Coronary artery (tissue), 2 donors: ENCODE measurements at places on chromosomes 4 and X.

- DNase-seq: peak; percentile 55
Measured at GRCh38 chr4:6236816-6237390, 32.7 kb upstream of the WFS1 start.

DNA sequence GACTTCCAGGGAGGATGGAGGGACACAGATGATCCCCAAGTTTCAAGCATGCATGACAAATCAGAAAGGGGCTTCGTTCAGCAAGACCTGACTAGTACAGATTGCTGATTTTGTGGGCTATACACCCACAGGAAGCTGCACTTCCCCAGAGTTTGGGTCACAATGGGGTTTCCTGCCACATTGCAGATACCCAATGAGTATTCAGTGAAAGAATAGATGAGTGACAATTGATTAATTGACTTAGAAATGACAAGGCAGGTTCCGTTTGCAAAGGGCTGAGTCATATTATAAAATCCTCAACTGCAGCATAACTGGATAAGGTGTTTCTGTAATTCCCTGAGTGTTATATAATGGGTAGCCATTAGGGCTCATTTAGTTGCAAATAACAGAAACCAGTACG, 146.6 kb upstream of the TBL1X start:
- DNase-seq: no peak

GRCh38 chr4:69503558-69503957, 7.9 kb upstream of the UGT2B4 start:
- no peak for DNase-seq

DNA sequence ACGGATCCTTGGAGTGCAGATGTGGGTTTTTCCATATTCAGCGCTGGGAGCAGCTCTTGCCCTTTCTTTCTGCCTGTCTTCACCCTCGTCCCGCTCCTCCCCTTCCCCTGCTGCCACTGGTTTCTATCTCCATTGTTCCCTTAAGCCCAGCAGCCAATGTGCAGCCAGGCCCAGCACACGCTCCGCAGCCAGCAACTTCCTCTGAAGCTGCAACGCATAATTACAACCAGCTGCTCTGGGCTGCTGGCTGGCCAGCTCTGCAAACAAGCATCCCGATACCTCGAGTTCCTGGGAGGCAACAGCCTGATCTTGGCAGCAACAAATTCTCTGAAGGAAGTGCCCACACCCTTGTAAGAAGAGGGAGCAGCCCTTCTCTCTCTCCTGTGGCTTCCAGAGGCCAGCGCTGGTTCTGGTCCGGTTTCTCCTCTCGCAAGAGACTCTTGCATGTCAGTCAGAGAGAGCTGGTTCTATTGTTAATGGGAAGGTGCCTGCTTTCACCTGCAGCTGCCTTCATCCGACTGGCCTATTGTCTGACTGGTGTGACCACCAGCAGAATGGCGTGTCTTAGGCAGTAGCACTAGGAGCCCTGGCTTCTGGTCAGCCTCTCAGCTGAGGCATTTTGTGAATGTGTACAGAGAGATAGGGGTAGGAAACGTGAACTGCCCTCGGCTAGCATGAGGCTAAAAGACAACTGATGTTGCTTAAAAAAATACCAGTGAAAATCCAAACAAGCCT, 83.8 kb upstream of the MAML3 start:
- DNase-seq: peak; percentile 79

DNA sequence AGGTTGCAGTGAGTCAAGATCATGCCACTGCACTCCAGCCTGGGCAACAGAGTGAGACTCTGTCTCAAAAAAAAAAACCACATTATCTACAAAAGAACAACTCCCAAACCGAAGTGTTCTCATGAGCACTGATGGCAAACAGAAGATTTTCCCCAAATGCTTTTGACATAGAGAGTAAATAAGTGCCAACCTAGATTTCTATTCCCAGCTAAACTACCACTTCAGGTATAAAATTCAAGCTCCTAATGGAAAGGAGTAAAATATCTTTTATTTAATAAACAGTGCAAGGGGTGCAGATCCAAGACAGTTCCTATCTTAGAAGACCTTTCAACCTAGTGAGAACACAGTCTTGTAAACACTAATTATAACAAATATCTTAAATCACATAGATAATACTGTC, 170.3 kb downstream of the TENM3 start:
- DNase-seq: no peak
